ENCODE measurements at places on chromosomes 2 and 18.
A peak's percentile ranks its signal among the peaks of the same experiment; 100 is the strongest.

- DNase-seq, result no peak
Observed at GRCh38 chr18:32042337-32042736, 23.7 kb downstream of the RNF125 start.

DNA sequence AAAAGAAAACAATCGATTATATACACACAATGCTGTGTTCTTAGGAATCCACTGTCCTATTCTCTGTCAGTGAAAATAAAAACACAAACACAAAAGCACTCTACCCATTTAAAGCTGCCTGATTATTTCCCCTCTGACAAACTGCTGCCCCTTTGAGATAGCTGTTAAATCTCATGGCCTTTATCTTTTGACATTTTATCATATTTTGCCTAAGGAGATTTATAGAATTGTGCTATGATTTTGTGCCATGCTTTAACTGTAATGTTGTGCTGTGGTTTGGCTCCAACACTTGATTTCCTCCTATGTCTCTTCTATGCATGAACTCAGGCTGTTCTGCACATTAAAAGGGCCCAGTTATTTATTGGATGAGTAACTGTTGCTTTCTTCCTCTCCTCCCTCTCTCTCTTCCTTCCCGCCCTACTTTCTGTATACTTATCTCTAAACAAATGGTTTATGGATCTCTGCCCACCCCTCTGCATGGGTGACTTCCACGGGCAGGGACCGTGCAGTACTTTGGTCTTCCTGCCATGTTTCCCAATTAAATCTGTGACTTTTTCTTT lies 1096.6 kb downstream of the TSN start:
- no peak for DNase-seq

GRCh38 chr2:238986491-238987351 lies 138.8 kb downstream of the TWIST2 start:
- DNase-seq, result no peak

- no peak for DNase-seq
Observed at GRCh38 chr2:28950941-28951630, 30.0 kb upstream of the TOGARAM2 start.

DNA sequence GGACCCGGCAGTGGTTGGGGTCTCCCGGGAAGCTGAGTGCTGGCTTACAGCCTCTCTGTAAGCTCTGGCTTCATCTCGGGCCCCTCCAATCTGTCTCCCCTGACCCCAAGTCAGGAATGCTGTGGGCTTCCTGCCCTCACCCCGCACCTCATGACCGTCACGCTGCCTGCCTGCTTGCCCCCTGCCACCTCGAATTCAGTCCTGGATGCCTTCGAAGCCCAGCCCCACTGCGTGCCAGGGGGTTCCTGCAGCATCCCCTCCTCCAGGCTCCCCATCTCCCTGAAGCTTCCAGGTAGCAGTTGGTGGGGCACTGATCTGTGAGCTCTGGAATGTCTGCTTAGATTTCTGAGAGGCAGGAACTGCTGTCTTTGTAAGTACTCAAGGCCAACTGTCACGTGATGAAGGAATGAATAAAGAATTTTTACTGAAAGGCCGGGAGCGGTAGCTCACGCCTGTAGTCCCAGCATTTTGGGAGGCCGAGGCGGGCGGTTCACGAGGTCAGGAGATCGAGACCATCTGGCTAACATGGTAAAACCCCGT lies 6.5 kb downstream of the CLHC1 start:
- DNase-seq, result no peak

- no peak for DNase-seq
Observed at GRCh38 chr2:140808820-140809219, 1322.0 kb downstream of the LRP1B start.

GRCh38 chr2:8352296-8352695 lies 329.6 kb upstream of the ID2 start:
- no peak for DNase-seq

GRCh38 chr18:27274901-27275300 lies 89.8 kb upstream of the CHST9 start:
- no peak for DNase-seq

GRCh38 chr2:227713291-227713690 lies 4.5 kb downstream of the SLC19A3 start:
- no peak for DNase-seq

DNA sequence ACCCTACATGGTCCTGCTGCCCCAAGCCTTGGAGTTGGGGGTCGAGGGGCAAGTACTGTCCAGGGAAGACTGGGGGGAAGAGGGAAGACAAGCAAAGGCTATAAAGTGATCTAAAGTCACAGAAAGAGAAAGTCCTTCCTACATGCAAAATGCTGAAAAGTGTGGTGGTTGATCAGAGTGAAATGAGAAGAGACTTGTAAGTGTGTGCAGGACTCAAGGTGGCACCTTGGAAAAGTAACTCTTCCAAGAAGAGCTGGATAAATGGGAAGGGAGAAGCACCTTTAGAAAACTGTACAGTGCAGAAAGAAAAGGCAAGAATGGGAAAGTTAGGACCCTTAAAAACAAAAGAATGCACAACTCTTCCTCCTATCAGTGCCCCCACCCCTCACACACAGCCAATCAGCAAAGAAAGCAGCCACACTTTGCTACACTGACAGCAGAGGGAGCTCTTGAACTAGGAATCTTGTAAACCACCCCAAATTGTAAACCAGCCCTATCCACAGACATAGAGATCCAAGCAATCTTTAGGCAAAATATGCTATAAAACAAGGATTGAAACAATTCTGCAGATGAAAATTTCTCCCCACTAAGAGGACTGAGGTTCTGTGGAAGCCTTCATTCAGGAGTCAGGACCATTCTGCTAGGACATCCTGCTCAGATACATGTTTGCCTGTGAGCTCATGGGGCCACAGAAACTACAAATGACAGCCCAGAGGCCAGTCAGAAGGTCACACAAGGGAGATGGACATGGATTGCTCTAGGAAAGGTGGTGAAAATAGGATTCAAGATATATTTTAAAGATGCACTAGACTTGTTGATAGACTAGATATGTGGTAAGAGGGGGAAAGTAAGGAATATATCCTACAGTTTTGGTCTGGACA lies 146.4 kb downstream of the FTCDNL1 start:
- DNase-seq, result no peak

DNA sequence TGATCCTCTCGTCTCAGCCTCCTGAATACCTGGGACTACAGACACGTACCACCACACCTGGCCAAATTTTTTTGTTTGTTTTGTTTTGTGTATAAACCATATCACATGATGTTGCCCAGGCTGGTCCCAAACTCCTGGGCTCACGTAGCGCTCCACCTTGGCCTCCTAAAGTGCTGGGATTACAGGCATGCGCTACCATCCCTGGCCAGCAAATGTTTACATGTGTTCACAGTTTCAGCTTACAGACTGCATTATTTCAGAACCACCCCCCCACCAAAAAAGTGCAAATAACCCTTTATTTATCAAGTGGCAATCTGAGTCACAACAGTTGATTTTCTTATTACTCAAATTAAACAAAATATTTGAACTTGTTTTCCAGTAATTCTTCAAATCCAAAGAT lies 54.3 kb downstream of the ABCA12 start:
- DNase-seq, result no peak

GRCh38 chr2:203704430-203704829 lies 2.0 kb upstream of the CD28 start:
- DNase-seq, result no peak

DNA sequence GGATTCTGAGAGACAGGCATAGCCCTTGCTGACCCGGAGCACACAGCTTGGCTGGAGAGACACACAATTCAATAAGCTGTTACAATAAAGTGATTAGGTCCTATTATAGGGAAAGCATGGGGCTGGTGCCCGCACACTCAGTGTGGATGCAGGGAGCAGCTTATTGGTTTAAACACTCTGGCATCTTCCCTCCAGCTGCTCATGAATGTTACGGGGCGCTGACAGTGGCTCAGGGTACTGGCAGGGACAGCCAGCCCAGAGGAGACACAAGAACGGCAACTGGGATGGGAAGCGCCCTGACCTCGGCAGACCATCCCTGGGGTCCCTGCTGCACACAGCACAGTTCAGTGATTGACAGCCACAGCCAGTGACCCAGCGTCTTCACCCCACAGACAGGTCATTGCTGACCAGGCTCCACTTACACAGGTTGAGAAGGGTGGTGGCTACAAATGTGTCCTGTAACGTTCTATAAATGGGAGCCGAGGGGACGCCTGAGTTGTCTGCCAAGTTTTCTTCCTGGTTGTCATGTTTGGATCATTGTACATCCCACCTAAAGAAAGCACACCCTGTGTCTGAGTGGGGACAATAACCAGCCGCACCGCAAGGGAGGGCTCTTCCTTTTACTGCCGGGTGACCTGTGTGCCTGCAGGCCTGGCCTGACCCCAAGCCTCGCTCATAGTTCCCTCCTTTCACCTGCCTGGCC lies 60.3 kb downstream of the SH3BP4 start:
- DNase-seq, result no peak

DNA sequence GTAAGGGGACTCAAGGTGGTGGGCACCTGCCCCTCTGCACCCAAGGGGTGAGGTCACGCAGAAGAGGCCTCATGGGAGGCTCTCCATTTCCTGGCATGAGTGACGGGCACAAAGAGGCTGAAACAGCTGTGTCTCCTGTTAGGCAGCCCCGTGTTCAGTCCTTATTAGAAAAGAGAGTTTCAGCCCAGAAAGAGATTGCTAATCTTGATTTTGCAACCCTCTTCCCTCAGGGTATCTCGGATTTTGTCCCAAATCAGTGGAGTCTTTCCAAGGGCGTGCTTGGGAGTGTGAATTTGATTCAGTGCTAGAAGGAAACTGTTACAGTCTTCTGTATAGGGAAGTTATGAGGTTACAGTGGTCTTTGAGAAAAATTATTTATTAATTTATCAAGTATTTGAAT lies 10.4 kb downstream of the TNFRSF11A start:
- no peak for DNase-seq

DNA sequence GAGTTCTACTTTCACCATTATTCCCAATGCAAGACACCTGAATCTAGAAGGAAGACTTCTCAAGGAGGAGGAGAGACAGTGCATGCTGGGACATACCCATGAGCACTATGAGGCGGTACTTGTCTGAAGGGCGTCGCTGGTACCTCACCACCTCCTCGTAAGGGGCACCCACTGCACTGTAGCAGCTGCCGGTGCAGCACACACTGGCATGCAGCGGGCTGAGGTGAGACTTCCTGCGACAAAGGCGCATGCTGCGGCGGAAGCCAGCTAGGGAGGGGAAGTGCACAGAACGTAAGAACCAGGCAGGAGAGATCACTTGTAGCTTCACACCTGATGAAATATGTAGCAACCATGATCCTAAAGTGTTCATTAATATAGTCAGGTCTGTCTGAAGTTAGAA lies 12.8 kb upstream of the TMEM237 start:
- DNase-seq, result no peak

DNA sequence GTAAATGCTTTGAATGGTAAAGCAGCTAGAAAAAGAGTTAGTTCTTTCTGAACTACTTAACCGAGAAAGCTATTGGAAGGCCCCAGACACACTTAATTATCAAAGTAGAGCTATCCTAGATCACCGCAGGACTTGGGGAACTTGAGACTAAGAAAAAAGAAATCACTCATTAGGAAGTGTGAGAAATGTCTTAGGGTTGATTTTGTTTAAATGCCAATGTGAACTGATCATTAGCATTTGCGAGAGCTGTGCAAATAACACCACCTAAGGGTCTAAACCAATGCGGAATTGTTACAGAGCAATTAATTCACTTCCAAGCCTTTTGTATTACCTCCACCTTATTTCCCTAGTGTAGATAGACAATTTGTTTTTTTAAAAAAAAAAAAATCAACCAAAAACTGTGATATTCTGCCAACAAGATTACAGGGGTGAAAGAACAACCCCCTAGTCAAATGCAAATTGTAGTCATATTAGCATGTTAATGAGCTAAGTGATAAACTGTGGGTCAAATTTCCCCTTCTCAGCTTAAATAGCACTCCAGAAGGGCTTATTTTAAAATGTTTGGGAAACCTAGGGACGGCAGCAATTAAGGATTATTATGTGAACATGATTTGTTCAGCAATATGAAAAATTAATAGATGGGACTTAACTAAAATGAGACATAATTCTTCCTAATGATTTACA lies 246.2 kb upstream of the STON1 start:
- no peak for DNase-seq

GRCh38 chr18:48541026-48541746 lies 2.4 kb downstream of the CTIF start:
- peak; percentile 63 for DNase-seq

GRCh38 chr2:96537066-96537733 lies 648 bp downstream of the ARID5A start:
- peak; percentile 24 for DNase-seq

DNA sequence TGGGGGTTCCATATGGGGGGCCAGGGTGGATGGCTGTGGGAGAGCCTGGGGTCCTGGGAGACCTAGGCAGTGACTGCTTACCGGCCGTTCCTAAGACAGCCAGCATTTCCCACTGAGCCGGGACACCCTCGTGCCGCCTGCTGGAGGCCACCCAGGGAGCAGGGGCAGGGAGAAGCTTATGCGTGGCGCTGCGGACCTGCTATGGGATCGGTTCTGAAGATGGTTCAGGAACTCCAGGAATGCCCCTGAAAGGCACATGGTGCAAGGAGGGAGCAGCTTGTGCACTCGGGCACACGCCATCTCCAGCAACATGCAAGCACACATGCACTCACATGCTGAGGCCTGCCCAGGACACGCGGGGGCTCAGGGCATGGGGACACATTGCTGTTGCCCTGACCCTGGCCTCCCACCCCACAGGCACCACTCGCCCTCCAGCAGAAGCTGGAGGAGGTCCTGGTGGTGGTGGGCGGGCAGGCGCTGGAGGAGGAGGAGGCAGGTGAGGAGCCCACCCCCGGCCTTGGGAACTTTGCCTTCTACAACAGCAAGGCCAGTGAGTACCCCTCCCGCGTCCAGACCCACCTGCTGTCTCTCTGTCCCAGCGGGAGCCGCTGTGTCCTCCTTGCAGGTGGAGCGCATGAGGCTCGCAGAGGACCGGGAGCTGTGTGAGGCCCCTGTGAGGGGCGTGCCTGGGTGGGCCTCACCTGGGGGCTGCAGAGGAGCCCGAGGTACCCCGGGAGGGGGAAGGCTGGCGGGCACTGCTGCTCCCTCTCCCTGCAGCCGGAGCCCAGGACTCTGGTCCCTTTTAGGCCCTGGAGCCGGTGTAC lies 4.1 kb downstream of the KLHL30 start:
- no peak for DNase-seq

- DNase-seq, result no peak
Observed at GRCh38 chr18:6004683-6005082, 109.4 kb upstream of the TMEM200C start.

- DNase-seq, result no peak
Observed at GRCh38 chr2:96952016-96952750, 34.2 kb downstream of the FAM178B start.

DNA sequence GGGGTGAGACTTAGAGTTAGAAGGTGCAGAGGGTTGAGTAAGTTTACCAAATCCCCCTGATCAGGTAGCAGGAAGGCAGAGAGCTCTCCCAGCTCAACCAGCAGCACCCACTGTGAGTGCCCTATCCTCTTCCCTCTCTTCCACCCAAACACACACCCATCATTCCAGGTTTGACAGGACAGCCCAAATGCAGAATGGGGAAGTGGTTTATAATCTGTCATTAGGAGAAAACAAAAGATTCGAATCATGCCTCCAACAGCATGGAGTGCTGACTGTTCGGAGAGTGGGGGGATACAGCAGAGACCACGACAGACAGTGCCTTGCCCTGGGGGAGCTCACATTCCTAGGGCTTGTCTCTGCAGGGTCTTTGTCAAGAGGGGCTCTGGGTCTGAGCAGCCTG lies 11.7 kb downstream of the CXCR2 start:
- no peak for DNase-seq

GRCh38 chr2:217929757-217930707 lies 72.8 kb downstream of the TNS1 start:
- no peak for DNase-seq

- DNase-seq, result no peak
Observed at GRCh38 chr2:64996871-64997307, 7.7 kb downstream of the SLC1A4 start.

All from astrocyte of the cerebellum (primary cell).